ENCODE measurements at places on chromosomes 4 and X. TPM values are rescaled to one million over a fixed set of nuclear protein-coding genes. Genes with fewer than 3 reads are reported as not detected.
A peak's percentile ranks its signal among the peaks of the same experiment; 100 is the strongest.

Gene ZNF630
- 5.8 TPM for total RNA-seq

Gene F11
- not detected for total RNA-seq

Gene PCSK1N
- total RNA-seq: 42.8 TPM

Gene CRLF2
- total RNA-seq: not detected

GRCh38 chr4:99135541-99136162, 8.4 kb downstream of the ADH4 start:
- DNase-seq: no peak

DNA sequence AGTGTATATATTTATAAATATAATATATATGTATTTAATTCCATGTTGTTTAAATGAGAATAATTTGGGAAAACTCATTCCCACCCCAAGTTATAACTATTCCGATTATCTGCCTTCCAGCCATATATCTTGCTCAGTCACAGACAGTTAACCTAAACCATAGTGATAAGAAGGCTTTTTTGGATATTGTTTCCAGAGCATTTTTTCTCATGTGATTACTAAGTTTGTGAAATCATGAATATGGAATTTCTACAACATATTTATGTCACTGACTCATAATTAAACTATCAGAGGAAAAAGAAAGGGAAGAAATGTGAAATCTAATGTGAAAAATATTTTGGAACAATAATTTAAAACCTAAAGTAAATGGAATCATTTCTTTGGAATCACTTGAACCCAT, 1163.5 kb upstream of the PABPC4L start:
- no peak for DNase-seq

DNA sequence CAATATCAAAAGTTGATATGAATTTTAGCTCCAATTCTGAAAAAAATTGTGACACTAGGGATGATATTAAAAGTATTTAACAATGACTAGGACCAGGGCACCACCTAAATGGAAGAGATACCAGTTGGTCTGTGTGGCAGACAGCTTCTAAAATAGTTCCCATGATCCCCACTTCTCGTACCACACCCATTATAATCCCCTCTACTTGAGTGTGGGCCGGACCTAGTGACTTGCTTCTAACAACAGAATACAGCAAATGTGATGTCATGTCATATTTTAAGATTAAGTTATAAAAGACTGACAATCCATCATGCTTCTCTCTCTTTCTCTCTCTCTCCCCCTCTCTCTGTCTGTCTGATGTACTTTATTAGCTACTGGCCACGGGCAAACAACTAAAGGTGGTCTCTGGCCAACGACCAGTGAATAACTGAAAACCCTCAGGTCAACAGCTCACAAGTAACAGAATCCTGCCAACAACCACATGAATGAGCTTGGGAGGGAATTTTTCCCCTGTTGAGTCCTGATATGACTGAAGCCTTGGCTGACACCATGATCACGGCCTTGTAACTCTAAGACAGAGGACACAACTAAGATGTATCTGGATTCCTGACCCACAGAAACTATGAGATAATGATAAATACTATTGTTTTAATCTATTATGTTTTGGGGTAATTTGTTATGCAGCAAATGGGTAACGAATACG, 34.4 kb downstream of the FAM13A start:
- no peak for DNase-seq

- no peak for DNase-seq
Measured at GRCh38 chr4:96991083-96991482, 1151.2 kb downstream of the PDHA2 start.

DNA sequence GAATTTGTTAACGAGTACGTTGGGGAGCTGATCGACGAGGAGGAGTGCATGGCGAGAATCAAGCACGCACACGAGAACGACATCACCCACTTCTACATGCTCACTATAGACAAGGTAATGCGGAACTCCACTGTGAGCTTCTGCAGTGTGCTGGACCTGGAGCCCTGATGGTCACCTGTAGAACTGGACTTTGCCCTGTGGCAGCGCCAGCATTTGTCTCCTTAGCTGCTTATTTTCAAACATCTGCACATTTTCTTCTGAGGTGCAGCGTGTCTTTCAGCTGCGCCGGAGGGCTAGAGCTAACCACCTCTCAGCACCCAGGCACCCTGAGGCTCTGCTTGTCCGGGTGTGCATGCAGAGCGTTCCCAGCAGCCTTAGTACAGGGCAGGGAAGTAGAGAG, 47.7 kb downstream of the NELFA start:
- DNase-seq: no peak

DNA sequence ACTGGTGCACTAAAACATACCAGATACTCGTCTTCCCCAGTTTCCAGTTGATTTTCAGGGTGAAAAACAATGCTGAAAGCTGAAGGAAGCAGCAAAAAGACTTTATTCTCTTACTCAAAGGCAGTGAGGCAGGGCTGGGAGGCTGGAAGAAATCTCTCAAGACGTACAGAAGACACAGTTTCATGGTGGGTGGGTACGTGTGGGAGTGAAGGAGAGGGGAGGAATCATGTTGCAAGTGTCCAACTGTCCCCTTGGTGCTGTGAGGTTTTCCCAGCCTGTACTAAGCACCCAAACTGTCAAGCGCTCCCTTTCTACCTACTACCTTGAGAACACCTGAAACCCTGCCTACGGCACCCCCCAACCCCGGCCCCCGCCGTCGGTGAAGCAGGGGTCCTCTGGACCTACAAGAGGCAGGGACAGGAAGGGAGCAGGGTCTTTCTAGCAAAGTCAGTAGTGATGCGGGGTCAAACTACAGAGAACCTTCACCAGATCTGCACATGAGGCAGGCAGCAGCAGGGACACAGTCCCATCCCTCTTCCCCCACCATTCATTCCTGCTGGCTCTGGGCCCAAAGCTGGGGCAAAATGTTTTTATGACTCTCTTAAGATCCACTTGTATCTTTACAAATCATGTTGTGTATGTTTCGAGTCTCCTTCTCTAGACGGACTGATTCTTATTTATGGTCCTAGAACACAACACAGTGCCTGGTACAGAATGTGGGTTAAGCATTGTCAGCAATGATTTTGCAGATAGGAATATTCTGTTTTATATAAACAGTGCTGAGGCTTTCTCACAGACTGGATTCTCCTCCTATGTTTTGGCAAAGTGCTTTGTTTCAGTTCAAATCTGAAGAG, 2.4 kb upstream of the SETD7 start:
- DNase-seq: no peak

DNA sequence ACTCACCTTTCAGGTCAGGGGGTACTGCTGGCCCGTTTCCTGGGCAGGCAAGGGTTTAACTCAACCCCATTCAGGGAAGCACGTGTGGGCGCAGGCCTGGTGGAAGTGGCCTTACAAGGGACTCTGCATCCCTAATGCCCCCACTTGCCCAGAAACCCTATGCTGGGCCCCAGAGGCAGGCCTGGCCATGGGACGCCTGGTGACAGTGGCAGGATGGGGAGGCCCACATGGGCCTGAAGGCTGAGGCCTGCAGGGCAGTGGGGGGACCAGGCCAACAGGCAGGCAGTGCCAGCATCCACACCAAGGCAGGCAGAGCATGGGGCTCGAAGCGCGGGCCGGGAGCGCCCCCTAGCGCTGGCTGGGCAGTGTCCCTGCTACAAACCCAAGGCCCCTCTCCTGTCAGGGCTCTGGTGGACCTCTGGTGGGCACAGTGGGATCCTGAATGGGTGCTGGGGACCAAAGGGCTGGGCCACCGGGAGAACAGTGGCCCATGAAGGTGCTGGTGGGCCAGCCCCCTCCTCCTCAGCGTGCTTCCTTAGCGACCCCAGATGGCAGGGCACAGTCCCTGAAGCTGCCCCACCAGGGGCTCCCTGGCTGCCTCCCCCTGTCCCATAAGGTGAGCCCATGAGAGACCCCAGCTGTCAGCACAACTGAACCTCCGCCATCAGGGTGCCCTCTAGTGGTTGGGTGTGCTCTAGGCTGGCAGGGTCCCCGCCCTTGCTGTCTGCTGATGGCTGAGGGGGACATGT, 16.8 kb downstream of the FGFR3 start:
- DNase-seq: peak; percentile 60

Data from mesothelial cell of epicardium (in vitro differentiated cells).